ENCODE measurements at places on chromosomes 3 and 15.

DNA sequence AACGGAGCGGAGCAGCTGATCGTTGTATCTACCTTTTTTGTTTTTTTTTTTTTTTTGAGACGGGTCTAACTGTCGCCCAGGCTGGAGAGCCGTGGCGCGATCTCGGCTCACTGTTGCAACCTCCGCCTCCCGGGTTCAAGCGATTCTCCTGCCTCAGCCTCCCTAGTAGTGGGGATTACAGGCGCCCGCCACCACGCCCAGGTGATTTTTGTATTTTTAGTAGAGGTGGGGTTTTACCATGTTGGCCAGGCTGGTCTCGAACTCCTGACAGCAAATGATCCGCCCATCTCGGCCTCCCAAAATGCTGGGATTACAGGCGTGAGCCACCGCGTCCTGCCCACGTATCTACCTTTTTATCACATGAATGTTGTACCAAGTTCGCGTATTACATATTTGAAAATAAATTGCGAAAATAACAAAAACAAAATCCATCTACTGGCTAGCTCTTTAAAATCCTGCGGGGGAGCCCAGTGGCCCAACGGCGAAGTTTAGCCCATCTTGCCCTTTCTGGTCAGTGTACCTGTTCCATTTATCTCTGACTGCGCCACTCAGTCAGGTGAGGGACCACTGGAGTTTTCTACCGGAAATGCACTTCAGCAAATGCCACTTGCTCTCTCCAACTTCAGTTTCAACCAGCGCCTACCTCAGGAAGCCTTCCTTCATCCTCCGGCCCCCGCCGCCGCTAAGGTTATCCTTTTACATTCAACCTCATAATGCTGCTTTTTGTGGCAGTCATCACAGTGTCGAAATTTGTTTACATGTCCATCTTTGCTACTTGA, 1.2 kb upstream of the EIF3J start:
- DNase-seq = peak; percentile 53

- no peak for DNase-seq
Measured at GRCh38 chr15:52511084-52511483, 17.6 kb downstream of the MYO5A start.

DNA sequence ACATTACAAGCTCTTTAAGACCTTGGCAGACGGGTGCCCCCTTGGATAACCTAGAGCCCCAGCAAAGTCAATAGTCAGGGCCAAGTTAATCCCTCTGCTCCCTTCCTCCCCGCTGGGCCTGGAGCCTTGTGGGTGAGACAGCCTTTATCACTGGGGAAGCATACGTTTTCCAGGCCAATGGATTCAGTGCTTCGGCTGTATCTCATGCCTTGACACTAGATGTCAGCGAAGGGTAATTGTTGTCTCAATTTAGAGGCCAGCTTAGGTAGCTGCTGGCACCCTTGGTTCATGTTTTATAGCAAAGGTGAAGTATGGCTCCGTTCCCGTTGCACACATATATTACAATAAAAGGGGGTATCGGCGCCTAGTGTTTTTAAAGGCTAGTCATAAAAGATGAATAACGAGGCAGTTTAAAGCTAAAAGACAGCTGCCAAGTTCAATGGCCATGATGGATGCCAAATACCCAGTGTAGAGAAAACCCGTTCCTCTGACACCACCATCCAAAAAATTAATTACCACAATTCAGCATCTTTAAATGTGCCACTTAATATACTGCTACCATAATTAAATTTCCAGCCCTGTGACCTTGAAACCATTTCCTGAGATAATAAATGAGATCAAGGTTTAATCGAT, 52.3 kb upstream of the BNIP2 start:
- DNase-seq = no peak

- DNase-seq = no peak
Measured at GRCh38 chr15:95733931-95734330, 596.6 kb upstream of the NR2F2 start.

GRCh38 chr3:41118461-41119390, 80.6 kb upstream of the CTNNB1 start:
- no peak for DNase-seq

DNA sequence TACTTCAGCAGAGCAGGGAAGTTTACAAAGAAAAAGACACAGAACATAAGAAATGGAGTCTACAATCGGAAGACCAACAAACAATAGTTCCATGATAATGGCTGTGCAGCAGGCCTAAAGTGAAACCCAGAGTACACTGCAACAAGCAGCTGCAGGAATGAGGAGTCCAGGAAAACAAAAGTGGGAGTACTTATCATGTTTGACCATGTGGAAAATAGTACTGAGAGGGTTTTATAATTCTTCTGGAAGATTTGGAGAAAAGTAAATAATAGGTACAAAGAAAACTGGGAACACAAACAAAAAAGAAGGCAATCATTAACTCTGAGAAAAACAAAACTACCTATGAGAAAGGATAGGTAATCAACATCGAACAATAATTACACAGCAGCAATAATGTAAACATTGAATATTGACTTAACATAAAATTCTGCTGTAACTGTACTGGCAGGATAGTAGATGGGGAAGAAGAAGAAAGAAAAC, 87.5 kb downstream of the NEK10 start:
- DNase-seq = no peak

GRCh38 chr3:128621234-128621633, 29.4 kb downstream of the RPN1 start:
- no peak for DNase-seq

- no peak for DNase-seq
Measured at GRCh38 chr3:90241481-90241880, 1134.1 kb downstream of the EPHA3 start.

DNA sequence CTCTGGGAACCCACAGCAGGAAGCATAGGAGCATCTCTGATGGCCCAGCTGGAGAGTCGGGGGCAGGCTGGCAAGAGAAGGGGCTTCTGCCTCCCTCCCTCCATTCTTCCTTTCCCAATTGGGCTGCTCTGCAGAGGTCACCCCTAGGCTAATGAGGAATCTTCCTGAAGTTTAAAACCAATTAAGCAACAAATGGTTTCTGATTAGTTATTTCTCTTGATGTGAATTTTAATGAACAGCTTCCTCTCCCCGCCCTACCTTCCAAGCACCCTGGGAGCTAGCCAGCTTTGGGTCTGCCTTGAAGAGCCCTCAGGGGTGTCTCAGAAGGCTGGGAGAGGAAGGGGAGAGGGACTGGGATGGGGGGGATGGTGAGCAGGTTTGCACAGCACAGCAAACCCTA, 24.6 kb upstream of the HCN4 start:
- no peak for DNase-seq

- DNase-seq = peak; percentile 26
Measured at GRCh38 chr3:121660356-121661171, at the start of gene HCLS1. Gene HCLS1, minus strand, starts transcription at chr3:121660903. Its CDS starts 2,556 bp downstream, at chr3:121658347.

DNA sequence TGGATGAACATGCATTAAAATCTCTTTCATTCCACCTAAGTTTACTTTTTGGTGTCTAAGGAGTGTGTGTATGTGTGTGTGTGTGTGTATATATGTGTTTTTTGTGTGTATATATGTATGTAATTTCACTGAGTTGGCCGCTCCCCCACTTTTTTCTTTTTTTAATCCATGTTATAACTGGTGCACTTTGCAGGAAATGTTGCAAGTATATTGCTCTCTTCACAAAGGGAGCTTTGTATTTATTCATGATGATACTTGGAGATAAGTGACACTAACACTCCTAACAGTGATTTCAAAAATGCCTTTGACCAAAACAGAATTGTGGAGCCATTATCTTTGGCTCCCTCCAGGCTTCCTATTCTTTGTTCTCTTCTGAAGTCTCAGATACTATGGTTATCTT, 95.8 kb downstream of the FNDC3B start:
- no peak for DNase-seq
